ENCODE measurements at places on chromosomes 2 and 18.

- DNase-seq: no peak
Measured at GRCh38 chr18:68288408-68288807, 426.5 kb downstream of the TMX3 start.

- DNase-seq: no peak
Measured at GRCh38 chr2:207438414-207439126, 91.2 kb upstream of the CREB1 start.

DNA sequence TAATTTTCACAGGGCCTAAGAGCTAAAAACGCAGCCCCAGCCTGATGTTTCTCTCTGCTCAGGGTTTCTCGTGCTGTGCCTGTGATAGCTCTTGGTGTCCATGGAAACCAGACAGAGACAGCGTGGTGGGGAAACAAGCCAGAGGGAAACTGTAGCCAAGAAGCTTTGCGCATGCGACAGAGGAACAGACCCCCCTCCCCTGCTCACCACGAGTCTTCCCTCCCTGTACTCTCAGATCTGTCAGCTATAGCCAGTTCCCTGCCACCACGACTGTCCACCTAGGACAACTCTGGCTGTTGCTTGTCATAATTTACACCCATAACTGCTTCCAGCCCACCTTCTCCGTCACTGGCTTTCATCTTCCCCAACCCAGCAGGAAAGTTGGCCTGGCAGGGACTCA, 13.2 kb upstream of the DNAJC27 start:
- no peak for DNase-seq

DNA sequence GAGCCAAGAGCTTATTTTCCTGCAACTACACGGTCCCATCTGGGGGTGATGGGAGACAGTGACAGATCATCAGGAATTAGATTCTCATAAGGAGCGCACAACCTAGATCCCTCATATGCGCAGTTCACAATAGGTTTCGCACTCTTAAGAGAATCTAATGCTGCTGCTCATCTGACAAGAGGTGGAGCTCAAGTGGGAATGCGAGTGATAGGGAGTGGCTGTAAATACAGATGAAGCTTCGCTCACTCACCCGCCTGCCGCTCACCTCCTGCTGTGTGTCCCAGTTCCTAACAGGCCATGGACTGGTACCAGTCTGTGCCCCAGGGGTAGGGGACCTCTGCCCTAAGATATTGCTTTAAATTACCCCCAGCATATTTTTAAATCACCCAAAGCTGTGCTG, 10.8 kb downstream of the LRRFIP1 start:
- no peak for DNase-seq

- no peak for DNase-seq
Measured at GRCh38 chr2:188024811-188025210, 266.9 kb upstream of the GULP1 start.

- DNase-seq: no peak
Measured at GRCh38 chr2:169080250-169081069, 11.1 kb downstream of the DHRS9 start.

- no peak for DNase-seq
Measured at GRCh38 chr18:34562252-34562870, 147.7 kb upstream of the DTNA start.

GRCh38 chr2:53543083-53543482, 224.5 kb upstream of the CHAC2 start:
- no peak for DNase-seq

DNA sequence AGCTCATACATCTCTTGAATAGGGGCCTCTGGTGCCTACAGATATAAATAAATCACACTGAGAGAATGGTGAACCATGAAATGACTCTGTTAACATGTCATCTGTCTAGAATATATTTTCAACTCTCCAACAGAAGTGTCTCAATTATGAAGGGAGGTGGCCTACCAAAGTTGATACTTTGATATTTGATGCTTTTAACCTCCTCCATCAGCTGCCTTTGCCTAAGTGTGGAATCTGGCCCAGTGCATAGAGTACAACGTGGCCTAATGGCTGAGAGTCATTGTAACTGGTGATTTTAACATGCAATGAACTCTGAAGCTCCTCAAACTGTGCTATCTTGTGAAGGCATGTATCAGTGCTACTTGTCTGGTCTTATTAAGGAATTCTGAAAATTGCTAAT, 93.4 kb downstream of the MYO3B start:
- no peak for DNase-seq

DNA sequence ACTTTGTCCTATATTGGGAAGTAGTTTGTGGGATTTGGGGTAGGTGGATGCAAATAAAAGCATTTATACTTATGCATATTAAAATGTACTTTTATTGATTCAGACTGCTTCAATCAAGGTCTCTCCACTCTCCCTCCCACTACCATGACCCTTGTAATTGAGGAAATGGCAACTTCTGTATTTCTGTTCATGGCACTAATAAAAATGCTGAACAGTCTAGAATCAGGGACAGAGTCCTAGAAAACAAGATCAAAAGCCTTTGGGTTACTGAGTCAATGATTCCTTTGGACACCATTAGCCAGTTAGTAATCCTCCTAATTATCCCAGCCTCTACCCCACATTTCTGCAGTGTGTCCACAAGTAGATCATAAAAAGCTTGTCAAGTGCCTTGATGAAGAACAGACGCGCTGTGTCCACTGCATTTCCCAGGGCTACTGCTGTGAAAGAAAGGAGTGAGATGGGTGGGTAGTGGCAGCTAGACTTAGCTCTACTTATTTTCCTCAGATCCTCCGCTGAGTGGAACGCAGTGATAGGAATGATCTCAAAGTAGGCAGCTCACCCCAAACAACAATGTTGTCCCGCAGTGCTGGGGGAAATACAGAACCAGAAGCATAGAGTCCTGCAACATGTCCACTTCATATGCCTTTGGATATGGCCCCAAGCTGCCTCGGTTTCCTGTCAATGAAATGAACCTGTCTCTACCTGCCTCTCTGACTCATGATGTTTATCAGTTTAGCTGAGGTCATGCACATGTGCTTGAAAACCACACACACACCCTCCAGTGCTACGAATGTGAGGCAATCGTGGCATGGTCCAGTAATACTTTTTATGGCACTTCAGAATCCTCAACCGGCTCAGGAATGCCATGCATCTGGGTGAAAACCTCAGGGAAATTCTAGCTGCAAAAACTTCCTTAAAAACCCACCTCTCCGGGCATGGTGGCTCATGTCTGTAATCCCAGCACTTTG, 115.5 kb downstream of the COL6A3 start:
- no peak for DNase-seq

- no peak for DNase-seq
Measured at GRCh38 chr18:67451960-67452359, 64.6 kb downstream of the DSEL start.

GRCh38 chr18:1438458-1438910, 533.8 kb downstream of the ADCYAP1 start:
- DNase-seq: no peak

DNA sequence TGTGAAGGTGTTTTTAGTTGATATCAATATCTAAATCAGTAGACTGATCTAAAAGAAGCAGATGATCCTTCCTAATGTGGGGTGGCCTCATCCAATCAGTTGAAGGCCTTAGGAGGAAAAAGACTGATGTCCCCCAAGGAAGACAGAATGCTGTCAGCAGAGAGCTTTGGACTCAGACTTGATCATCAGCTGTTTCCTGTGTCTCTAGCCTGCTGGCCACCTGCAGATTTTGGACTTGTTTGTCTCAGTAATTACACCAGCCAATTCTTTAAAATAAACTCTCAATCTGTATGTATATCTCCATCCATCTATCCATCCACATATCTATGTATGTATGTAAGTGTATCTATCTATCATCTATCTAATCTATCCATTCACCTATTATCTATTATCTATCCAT, 301.3 kb downstream of the LPIN1 start:
- DNase-seq: no peak

- DNase-seq: no peak
Measured at GRCh38 chr2:144412709-144413108, 107.2 kb downstream of the ZEB2 start.

GRCh38 chr2:191917430-191917881, 70.6 kb upstream of the CAVIN2 start:
- DNase-seq: no peak

Measured in stimulated activated CD8-positive, alpha-beta memory T cell treated with anti-CD3 and anti-CD28 coated beads, Interleukin-7, amount 100 ng/mL, for 1 hour (primary cell).